ENCODE measurements at places on chromosomes 7 and 10.

DNA sequence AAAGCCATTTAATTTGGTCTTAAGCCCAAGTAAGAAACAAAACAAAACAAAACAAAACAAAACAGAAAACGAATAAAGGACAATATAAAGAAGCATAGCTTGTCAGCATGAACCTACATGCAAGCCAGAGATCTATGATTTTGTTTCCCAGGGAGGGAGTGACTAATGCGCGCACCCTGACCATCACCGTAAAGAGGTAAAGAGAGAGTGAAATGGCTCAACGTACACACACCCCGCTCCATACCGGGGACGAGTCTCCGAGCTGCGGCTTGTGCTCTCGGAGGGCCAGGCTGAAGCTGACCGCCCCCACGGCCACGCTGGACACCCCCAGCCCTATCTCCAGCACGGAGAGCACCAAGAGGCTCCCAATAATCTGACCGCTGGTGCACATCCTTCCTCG is 1.1 kb downstream of the TMEM196 start:
- peak; percentile 20 for DNase-seq

DNA sequence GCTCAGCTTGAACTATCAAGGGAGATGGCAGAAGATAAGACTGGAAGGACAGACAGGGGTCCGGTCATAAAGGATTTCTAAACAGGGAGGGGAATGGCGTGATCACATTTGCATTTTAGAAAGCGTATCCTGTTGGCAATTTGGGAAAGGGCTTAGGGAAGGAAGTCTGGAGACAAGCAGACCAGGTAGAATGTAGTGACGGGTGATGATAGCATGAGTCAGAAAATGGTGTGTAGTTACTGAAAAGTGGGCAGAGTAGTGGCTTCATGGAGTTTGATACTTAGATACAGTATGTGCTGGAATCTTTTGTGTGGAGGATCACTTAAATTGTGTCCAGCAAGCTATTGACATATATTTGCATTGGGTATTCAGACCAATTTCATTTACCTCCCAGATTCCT is 61.2 kb downstream of the LRGUK start:
- DNase-seq = no peak

GRCh38 chr10:71584461-71584860 is 135.1 kb downstream of the C10orf105 start:
- DNase-seq = no peak

- peak; percentile 69 for DNase-seq
Measured at GRCh38 chr7:11831736-11832495, at the start of gene THSD7A. Gene THSD7A (minus strand): TSS chr7:11832198. CDS start chr7:11831946, 252 bp downstream.

DNA sequence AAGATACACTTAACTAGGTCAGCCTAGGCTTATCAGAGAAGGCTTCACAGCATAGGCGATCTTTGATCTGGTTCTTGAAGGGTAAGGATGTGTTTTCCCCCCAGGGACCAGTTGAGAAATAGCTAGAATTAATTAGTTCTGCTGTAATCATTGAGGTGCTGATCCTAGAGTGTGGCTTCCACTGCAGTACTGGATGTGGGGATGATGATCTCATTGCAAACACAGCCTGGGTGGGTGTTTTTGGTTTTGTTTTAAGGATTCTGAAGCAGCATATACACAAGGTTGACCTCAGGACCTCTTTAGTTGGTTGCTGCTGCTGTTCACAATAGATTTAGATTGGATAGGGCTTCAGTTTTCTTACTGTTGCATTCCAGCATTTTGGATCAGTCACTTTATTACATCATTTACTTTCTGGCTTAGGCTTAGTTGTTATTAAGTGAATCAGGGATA is 159.7 kb downstream of the AUTS2 start:
- no peak for DNase-seq

GRCh38 chr7:1567896-1568510 is 1.8 kb downstream of the PSMG3 start:
- no peak for DNase-seq

DNA sequence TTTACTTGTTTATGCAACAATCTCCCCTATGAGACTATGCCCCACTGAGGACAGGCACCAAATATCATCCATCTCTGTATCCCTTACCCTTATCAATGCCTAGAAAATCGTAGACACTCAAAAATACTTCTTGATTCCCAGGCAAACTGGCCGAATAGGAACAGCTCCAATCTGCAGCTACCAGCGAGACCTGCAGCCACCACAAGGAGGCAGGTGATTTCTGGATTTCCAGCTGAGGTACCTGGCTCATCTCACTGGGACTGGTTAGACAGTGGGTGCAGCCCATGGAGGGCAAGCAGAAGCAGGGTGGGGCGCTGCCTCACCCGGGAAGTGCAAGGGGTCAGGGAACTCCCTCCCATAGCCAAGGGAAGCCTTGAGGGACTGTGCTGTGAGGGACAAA is 10.8 kb upstream of the PPP1R3C start:
- peak; percentile 52 for DNase-seq

DNA sequence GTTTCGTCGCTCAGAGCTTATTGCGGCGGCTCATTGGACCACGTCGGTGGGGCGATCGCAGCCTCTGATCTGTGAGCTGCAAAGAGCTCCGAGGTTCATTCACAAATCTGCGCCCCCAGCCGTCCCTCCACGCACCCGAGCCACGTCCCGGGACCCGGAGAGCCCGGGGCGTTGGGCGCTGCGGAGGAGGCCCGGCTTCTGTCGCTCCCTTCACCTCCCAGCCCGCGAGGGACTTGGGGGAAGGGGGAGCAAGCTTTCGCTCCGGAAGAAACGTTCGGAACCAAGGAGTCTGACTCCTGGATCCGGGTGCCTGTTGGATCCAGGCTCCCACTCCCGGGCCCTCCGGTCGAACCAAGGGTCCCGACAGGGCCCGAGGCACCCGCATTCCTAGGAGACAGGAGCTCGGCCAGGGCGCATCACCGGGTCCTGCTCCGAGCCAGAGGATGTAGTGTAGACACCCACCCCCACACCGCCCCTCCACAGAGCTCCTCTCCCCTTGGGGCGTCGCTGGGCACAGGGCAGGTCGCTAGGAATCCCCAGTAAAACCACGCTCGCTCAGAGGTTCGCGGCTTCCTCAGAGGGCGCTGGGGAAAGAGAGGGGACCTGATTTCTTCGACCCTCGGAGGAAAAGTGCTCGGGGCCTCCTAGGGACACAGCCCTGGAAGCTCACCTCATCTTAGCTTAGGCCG is 7.9 kb upstream of the EN2 start:
- no peak for DNase-seq

- DNase-seq = no peak
Measured at GRCh38 chr7:38187794-38188440, 9.9 kb downstream of the STARD3NL start.

- DNase-seq = peak; percentile 43
Measured at GRCh38 chr10:6275022-6275997, 72.6 kb downstream of the PFKFB3 start.

GRCh38 chr7:441684-442421 is 77.8 kb downstream of the PDGFA start:
- no peak for DNase-seq

DNA sequence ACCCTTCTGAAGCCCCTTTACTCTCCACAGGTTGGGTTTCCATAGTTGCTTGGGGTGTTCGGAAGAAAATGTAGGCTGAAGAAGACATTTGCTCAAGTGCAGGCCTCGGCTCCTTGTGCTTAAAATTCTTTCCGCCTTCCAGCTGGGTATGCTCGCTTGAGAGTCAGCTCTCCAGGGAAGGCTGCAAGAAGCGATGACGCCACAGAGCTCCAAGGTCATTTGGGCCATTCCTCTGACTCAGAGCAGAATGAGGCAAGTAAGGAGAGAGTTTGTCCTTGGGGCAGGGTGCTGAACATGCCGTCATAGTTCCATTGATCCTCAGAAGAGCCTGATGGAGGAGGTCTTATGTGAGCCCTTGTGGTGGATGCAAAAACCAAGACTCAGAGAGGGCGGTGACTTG is 27.4 kb upstream of the HSPA12A start:
- DNase-seq = no peak

- no peak for DNase-seq
Measured at GRCh38 chr7:75573477-75574019, 81.4 kb downstream of the SPDYE5 start.

- DNase-seq = no peak
Measured at GRCh38 chr10:131789516-131789915, 111.3 kb upstream of the PPP2R2D start.

GRCh38 chr10:77925410-77925794 is 1.2 kb downstream of the DLG5 start:
- no peak for DNase-seq

DNA sequence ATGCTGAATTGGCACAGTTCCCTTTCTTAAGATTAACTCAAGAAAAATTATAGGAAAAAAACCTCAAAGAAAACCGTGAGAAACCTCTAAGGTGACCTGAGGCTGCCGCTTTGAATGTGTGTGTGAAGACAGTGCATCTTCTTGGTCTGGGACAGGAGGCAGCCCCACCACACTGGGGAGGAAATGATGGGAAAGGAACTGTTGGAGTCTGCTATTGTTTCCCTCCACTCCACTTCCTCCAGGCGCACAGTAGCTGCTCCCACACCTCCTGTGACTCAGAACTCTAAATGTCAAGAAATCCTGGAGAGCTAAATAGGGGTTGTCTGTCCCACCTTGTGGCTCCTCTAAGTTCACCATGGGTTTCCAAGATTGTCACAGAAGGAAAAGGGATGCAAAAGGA is 179.4 kb downstream of the PDE1C start:
- no peak for DNase-seq

- no peak for DNase-seq
Measured at GRCh38 chr10:5497948-5498730, 1.2 kb downstream of the CALML5 start.

GRCh38 chr7:157674715-157675426 is 338.1 kb downstream of the DNAJB6 start:
- no peak for DNase-seq

DNA sequence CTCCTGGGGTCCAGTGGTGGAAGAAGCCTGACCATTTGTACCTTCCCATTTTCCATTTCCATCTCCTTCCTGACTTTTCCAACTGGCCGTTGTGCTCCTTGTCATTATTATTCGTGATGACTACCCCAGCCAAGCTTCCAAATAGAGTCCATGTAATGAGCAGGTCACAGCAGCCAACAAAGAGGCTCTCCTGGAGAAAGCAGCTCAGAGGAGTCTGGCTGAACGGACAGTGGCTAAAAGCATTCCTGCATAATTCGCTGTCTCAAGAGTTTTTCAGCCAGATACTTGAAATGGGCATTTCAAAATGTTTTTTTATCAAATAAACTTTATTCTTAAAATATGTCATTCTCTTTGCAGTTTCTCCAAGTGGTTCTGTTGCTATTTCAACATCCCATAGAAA is 458.6 kb downstream of the INHBA start:
- DNase-seq = no peak

- DNase-seq = no peak
Measured at GRCh38 chr10:73793456-73793855, 8.1 kb downstream of the ZSWIM8 start.

GRCh38 chr10:95530561-95530960 is 30.6 kb downstream of the SORBS1 start:
- DNase-seq = no peak

GRCh38 chr10:121057269-121057668 is 206.1 kb downstream of the WDR11 start:
- no peak for DNase-seq

DNA sequence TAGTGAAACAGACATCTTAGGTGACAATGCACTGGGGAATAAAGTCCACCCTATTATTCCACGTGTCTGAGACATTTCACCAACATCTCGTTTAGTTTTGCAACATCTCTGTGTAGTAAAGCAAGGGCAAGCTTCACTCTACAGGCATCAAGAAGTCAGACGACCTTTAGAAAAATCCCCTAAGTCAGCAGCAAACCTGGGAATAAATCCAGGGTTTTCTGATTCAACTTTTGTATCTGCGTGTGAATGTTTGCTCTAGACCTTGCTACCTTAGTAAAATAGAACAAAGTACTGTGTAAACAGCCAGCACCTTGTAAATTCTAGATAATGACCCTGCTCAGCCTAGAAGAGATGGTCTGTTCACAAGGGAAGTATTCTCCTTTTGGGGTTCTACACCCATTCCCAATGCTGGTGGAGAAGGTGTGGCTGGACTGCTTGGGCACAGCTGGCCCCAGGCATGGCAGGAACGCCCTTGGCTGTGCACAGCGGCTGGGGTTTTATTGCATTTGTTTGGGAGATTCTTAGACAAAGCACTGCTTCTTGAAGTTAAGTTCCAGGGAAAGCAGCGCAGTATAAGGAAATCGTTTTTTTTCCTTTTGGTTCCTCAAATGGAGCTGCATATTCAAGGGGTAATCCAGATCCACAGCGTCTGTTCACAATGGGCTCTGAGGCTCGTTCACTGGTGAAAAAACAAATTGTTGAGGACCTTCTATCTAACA is 38.3 kb upstream of the GALNTL5 start:
- DNase-seq = no peak

DNA sequence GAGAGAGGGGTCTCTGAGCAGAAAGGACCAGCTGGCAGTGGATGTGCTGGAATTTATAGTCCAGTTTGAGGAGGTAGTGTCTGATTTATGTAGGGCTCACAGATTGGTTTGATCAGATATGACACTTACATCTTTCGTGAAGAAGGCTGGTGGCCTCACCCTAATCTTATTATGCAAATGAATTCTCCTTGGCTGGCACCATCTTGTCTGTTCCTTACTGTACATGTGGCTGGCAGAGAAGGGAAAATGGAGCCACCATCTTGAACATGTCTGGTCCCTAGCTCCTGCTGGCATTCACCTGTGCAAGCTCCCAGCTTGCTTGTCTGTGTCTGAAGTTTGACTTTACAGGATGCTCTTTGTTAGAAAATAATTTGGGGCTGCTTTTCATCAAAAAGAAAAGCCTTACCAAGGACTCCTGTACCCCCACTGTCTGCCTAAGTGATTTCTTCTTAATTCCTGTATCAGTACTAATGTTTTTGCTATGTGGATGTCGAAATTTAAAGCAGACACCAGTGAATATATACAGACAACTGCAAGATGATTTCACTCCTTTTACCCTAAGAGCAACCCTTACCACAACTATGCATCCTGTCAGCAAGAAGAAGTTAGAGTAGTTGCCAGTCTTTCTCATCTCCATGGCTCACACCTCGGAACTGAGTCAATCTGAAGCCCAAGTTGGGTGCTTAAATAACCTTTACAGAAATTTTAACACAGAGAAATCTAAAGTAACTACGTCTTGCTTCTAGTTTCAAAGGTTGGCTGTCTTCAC is 322.0 kb upstream of the SEMA3D start:
- no peak for DNase-seq

DNA sequence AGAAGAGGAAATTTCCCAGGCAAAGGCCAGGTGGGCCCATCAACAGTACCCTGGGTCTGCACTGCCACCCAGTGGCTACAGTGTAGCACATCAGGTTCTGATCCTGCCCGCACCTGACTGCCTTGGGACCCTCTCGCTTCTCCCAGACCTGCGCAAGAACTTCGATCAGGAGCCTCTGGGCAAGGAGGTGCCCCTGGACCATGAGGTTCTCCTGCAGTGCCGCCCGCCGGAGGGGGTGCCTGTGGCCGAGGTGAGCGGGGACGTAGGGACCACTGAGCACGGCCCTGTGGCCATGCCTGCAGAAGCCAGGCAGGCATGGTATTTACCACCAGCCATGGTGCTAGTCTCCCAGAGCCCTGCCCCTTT is 33.9 kb upstream of the SLC29A3 start:
- DNase-seq = peak; percentile 77

- no peak for DNase-seq
Measured at GRCh38 chr7:130152493-130153210, 52.6 kb downstream of the TMEM209 start.

GRCh38 chr7:149869867-149870266 is 3.9 kb upstream of the ATP6V0E2 start:
- no peak for DNase-seq
